ENCODE measurements at places on chromosomes 7 and 10.

GRCh38 chr10:48613016-48613415, 8.1 kb upstream of the ARHGAP22 start:
- peak; percentile 67 for DNase-seq

- DNase-seq = peak; percentile 65
These were observed 108.2 kb downstream of the PIP4K2A start for GRCh38 chr10:22606164-22606614.

GRCh38 chr10:45404087-45404769, 30.2 kb downstream of the ALOX5 start:
- DNase-seq = no peak

GRCh38 chr10:11435581-11435981, 175.9 kb downstream of the USP6NL start:
- no peak for DNase-seq

- no peak for DNase-seq
These were observed 12.7 kb downstream of the PPIF start for GRCh38 chr10:79359816-79360498.

DNA sequence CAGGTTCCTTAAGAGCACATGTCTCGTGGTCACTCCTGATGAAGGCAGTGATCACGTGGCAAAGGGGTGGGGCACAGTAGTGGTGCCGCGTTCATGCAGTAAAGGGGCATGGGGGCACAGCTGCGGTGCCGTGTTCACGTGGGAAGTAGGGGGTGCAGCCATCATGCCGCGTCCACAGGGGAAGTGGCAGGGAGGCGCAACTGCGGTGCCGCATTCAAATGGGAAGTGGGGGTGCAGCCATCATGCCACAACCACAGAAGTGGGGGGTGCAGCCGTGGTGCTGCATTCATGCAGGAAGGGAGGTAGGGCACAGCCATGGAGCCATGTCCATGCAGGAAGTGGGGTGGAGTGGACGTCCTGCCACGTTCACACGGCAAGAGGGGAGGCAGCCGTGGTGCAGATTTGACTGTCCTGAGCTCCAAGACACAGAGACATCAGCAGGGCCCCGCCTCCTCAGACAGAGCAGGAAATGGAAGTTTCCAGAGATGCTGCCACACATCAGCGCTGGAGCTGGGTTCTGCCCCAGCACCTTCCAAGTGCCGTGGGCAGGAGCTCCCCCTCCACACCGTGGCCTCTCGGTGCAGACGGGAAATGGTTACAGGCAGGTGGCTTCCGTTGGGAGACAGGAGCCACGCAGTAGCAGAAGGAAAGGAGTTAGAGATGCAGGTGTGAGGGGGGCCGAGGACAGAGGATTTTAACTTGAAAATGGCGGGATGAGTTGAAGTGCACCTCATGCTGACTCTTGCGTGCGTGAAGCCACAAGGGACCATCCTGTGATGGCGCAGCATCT, 95.0 kb upstream of the DDC start:
- DNase-seq = no peak

All from LHCN-M2 (cell line).